ENCODE measurements at places on chromosomes 7 and 10.

GRCh38 chr7:22784346-22784745 lies 38.3 kb downstream of the TOMM7 start:
- no peak for DNase-seq

- DNase-seq, result no peak
Observed at GRCh38 chr7:142308326-142308725, 50.5 kb upstream of the PRSS58 start.

- no peak for DNase-seq
Observed at GRCh38 chr7:139560678-139561077, 37.2 kb downstream of the CLEC2L start.

GRCh38 chr10:80537086-80537735 lies 491 bp upstream of the SH2D4B start:
- DNase-seq, result no peak

DNA sequence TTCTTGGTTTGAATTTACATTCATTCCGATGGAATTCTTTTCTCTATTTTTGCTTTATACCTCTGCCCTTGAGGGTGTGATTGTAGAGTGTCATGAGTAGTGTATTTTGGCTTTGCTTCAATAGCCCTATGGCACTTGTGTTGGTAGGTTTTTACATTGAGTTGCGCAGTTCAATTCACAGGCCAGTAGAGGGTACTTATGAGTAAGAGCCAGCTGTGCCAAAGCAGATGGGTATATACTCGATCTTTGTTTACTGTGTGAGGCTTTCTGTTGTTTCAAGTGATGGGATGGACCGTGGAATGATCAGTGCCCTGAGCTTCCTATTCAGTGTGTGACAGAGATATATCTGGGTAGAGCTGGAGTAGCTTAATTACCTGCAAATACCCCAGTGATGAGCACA lies 4.3 kb upstream of the AKR1C3 start:
- no peak for DNase-seq

DNA sequence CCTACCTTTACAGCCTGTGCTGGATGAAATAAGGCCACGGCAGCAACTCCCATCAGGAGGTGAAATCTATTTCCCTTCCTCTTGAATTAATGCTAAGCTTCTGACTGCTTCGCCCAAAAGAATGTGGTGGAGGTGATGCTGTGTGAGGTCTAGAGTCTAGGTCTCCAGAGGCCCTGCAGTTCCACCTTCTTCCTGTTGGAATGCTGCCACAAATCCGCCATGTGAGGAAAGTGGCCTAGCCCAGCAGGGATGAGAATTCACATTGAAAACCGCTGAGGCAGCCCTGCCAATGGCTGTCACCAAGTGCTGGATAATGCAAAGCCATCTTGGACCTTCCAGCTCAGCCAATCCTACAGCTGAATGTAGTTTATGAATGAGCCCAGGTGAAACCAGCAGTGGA lies 28.0 kb downstream of the RHOBTB1 start:
- no peak for DNase-seq

- no peak for DNase-seq
Observed at GRCh38 chr10:34469446-34469845, 345.6 kb downstream of the PARD3 start.

GRCh38 chr10:125064681-125065492 lies 95.5 kb downstream of the CTBP2 start:
- no peak for DNase-seq

DNA sequence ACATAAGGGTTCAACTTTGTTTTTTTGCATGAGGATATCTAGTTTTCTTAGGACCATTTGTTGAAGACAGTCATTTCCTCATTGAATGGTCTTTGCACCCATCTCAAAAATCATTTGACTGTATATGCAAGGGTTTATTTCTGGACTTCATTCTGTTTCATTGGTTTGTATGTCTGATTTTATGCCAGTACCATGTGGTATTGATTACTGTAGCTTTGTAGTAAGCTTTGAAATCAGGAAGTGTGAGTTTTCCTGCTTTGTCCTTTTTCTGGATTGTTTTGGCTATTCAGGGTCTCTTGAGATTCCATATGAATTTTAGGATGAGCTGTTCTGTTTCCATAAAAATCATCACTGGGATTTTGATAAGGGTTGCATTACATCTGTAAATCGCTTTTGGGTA lies 63.9 kb downstream of the SND1 start:
- no peak for DNase-seq

GRCh38 chr7:57216340-57216739 lies 84.1 kb upstream of the ZNF479 start:
- no peak for DNase-seq

DNA sequence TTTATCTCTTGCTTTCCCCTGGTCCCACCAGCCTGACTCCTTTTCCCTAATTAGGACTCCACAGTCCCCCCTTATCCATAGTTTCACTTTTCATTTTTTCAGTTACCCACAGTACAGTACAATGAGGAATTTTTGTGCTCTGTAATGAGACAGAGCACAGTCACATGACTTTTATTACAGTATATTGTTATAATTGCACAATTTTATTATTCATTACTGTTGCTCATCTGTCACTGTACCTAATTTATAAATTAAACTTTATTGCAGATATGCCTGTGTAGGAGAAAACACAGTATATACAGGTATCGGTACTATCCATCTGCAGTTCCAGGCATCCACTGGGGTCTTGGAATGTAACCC lies 125.4 kb downstream of the KCNMA1 start:
- no peak for DNase-seq

DNA sequence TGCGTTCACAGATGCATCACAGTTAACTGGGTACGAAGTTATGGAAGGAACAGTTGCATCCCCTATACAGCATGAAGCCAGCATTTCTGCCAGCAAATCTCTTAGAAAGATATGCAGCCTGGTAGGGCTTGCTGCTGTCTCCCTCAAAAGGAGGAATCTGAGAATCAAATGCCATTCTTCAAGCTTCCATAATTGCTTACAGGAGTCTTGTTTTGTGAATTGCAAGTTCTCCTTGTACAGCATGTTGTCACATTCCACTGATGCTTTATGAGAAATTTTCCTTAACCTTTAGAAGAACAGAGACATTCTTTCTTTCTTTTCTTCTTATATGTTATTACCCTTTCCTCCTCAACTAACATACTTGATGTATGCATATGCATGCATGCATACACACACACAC lies 134.6 kb downstream of the CHRM2 start:
- no peak for DNase-seq

DNA sequence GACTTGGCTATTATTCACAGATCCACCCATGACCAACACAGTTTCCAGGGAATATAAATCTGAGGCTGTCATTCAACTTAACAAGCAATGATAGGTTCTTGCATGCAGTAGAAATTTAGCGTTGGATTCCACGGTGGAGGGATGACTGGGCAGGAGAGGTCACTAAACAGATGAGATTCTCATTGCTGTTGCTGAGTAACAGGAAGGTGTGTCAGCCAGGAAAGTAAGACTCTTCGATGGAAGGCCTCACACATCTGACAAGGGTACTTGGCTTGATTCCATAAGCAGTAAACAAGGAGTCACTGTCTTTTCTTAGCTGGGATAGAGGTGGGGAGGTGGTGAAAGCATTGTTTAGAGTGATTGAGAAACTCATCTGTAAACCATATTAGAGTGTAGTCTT lies 1152.0 kb downstream of the SORCS3 start:
- DNase-seq, result no peak

- no peak for DNase-seq
Observed at GRCh38 chr10:43260117-43260761, 6.6 kb downstream of the RASGEF1A start.

GRCh38 chr7:71326595-71326994 lies 194.7 kb downstream of the GALNT17 start:
- DNase-seq, result no peak

GRCh38 chr10:95604630-95605029 lies 43.5 kb upstream of the SORBS1 start:
- no peak for DNase-seq

- no peak for DNase-seq
Observed at GRCh38 chr10:117374506-117375359, 507 bp downstream of the PDZD8 start.

DNA sequence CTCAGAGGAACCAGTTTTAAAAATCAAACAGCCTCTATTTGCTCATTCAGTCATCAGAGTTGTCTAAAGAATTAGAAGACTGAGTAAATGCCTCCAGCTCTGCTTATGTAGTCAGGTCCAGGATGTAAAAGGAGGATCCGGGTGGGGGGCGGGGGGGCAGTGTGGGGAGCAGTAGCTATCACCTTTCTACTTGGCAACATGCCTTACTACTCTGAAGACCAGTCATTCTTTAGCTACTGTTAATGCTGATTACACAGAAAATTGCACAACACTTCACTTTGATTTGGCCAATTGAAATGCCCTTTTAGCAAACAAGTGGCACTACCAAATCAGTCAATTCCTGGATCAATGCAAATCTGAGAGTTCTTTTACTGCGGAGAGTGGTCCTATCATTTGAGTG lies 164.2 kb downstream of the NXPH1 start:
- no peak for DNase-seq

DNA sequence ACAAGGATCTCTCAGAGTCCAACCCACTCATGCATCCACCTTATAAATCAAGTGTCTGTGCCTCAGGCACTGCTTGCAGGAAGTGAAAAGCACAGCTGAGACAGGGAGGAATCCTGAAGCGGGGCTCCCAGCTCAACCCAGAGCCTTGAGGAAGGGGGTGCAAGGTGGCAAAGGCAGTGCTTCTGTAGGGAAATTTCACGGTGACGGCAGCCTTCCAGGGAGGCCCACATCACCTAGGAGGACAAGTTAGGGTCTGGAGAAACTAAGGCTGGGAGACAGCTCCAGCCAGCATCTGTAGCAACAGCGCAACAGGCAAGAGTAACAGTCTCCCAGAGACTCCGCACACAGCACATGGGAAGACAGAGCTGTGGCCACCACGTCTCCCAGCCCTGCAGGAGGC lies 2.7 kb downstream of the AOC1 start:
- no peak for DNase-seq

- no peak for DNase-seq
Observed at GRCh38 chr10:86706401-86706841, 38.1 kb downstream of the LDB3 start.

DNA sequence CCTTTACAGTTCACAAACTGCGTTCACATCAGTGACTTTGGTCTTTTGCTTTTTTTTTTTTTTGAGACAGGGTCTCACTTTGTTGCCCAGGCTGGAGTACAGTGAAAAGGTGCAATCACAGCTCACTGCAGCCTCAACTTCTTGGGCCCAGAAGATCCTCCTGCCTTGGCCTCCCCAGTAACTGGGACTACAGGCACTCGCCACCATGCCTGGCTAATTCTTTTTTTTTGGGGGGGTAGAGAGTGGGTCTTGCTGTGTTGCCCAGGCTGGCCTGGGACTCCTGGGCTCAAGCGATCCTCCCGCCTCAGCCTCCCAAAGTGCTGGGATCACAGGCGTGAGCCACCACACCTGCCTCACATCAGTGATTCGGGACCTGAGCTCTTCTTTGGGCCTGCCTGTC lies 35.7 kb upstream of the UNCX start:
- DNase-seq, result no peak

DNA sequence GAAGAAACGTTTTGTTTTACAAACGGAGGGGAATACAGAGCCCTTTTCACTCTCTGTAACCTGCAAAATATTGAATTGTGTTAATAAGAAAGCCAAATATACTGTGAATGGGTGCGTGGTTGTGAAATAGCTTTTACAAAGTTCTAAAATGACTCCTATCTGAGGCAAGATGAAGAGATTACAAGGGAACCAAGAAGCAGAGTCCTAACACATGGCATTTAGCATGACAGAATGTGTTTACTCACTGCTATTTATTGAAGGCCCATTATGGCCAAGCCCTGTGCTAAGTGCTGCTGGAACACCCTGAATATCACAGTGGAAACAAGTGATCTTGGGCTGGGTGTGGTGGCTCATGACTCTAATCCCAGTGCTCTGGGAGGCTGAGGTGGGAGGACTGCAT lies 12.9 kb downstream of the JCAD start:
- DNase-seq, result no peak

- DNase-seq, result peak; percentile 92
Observed at GRCh38 chr7:100467638-100468373, 3.7 kb upstream of the SPACDR start.

GRCh38 chr7:79789584-79790345 lies 336.3 kb upstream of the MAGI2 start:
- no peak for DNase-seq

DNA sequence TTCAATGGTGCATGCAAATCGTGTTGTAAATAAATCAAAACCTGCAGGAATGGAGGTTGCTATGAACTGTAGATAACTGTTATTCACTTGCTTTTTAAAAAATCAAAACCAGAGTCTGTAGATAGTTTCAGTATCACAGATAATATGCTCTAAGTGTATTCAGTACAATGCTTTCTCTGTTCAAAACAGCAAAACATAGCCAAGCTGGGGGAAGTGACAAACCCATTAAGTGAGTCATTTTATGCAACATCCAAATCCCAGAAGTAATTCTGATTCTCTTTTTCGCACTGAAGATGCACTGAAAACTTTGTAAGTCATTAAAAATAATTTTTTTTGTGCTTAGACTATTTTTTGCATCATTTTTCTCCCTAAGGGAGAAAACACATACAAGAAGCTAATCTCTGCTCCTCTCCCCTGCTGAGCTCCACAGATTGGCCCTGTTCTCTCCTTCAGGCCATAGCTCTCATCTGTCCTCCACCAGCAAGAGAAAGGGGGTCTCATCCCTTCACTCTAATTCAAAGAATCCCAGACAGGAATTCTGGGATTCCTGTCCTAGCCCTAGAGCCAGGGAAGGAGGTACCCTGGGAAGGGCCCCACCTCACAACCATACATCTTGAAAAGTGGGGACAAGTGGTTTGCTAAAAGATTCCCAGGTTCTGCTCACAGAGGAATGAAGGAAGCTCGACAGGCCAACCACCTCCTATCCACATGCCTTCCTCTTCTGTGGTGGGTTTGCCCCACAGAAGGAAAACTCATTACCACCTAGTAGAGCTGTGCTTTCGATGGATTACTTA lies 4.9 kb downstream of the PRTFDC1 start:
- DNase-seq, result no peak

DNA sequence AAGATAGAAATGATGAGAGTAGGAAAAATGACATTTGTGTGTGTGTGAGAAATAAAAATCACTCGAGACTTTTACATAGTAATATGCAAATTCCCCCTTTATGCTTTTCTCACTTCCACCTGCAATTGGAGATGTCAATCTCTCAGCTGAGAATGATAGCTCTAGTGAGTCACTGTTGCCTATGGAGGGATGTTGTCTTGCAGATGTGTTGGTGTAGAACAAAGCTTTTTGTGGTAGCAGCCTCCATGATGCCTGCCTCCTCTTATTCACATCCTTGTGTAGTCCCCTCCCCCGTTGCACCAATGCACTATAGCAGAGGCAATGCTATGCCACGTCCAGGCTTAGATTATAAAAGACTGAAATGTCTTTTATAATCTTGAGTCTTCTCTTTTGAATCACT lies 33.8 kb downstream of the SPAG6 start:
- no peak for DNase-seq

DNA sequence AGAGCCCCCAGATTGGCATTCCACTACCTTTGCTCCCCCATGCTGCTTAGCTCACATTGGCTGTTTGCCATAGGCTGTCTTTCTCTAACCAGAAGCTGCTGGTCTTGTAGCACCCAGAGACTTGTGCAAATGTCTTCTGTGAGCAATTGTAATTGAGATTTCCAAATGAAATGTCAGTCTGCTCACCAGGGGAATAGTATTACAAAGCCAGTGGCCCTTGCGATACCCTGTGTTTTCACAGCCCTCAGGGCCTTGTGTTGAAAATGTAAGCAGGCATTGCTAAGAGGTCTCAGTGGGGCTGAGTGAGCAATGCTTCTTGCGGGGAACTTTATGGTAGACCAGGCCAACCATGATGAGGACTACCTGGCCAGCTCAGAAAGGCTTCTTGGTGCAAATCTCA lies 746.5 kb downstream of the LRMDA start:
- DNase-seq, result no peak

Measured in amygdala (tissue), 56 donors.